AG09319 (cell line): ENCODE measurements at places on chromosomes 5 and 9.

DNA sequence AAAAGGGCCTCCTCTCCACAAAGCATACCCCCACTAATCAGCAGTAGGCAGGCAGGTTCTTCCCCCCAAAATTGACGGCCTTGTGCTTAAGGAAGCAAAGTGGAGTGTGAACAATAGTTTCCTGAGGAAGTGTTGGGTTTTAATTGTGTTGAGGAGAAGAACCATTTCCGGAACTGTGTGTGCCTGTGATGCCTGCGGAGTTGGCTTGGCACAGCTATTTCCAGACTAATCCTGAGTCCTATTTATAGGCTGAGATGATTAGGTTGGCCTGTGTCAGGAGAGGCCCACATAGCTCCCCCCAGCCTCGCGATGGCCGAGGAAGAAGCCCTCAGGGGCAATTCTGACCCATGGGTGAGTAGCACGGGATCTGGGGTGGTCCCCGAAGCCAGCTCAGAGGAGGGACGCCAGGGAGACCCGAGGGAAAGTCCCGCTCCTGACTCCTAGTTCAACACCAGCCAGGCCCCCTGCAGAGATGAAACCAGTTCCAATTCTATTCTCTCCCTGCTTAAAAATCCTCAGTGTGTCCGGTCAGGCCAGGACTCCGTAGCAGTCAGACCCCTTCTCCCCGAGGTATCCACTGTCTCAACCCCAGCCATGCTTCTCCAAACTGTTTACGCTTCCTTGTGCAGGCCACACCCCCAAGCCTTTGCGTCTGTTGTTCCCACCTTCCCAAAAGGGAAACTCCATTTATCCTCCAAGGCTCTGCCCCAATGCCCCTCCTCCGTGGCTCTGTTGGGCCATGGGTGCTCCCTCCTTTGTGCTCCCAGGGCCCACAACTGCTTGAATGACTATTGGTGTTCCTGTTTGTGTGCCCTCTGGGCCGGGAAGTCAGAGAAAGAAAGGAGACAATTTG, 18.1 kb downstream of the GSN start:
- DNase-seq: no peak

GRCh38 chr5:179720222-179720621, 12.4 kb upstream of the MAML1 start:
- no peak for DNase-seq

DNA sequence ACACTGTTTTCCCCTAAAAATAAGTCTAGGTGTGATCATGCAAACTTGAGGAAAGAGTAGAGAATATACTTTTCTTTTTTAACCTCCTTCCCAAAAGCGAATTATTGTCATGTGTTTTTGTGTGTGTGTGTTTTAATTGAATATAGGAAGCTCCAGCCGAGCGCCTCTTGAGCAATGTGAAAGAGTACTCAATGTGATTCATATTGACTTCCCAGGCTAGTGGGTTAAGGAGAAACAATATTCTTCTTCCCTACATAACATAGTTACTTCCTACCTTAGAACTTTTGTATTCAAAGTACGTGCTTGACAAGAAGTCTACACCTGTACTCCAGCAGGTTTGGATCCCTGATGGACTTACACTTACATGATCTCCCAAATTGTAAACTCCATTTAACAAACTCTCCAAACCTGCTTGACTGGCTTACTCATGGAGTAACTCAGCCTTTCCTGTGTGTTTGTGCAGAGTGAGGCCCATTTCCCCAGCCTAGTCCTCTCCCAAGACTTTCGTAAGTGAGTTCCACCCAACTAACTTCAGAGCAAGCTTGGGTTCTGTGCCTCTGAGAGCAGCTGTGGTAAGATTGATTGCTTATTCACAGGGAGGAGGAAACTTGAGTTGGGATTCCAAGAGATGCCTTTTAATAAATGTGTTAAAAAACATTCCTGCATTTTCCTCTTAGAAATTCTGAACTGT, 9.3 kb downstream of the SLC28A3 start:
- DNase-seq: no peak

DNA sequence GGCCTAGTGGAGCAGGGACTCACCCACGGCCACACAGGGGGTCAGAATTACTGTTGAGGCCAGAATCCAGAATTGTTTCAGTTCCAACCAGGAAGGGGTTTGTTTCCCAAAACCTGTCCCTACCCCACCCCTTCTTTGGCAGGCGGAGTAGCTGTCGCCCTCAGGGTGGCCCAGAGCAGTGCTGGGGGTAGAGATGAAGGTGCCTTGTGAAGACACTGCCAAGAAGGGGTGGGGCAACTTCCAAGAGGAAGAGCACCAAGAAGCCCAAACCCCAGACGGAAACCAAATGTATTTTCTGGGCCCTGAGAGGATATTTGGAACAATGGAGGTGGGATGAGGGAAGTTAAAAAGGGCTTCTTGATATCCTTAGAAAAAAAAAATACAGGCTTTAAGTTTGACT, 11.4 kb upstream of the NDST1 start:
- DNase-seq: no peak

GRCh38 chr5:179788193-179788854, 5.5 kb upstream of the LTC4S start:
- no peak for DNase-seq

GRCh38 chr5:133683646-133684596, 71.6 kb upstream of the FSTL4 start:
- DNase-seq: no peak

DNA sequence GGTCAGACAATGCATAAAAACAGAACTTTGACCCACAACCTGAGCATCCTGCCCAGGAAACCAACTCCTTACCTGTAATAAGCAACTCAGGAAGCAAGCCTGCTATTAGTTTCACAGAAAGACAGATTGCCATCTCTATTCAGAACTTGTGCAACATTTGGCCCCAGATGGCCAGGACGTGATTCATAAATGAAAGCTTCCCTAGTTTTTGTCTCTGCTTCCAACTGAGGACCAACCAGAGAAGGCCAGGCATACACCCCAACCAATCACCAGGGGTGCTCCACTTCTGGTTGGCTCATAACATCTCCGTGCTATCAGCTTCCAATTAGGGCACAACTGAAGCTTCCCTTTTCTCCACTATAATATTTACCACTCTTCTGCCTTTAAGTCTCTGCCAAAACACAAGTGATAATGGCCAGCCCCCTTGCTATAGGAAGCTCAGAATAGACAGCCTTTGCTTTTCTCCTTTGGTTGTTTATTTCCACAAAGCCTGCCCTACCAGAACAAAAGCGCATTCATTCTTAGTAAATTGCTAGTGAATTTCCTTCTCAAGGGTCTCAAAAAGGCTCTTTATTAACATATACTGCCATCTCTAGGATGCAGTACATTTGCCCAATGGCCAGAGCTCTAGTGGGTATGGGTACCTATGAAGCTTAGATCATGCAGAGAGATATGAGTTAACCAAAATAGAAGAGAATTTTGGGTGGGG, 289.7 kb upstream of the DAP start:
- DNase-seq: no peak

DNA sequence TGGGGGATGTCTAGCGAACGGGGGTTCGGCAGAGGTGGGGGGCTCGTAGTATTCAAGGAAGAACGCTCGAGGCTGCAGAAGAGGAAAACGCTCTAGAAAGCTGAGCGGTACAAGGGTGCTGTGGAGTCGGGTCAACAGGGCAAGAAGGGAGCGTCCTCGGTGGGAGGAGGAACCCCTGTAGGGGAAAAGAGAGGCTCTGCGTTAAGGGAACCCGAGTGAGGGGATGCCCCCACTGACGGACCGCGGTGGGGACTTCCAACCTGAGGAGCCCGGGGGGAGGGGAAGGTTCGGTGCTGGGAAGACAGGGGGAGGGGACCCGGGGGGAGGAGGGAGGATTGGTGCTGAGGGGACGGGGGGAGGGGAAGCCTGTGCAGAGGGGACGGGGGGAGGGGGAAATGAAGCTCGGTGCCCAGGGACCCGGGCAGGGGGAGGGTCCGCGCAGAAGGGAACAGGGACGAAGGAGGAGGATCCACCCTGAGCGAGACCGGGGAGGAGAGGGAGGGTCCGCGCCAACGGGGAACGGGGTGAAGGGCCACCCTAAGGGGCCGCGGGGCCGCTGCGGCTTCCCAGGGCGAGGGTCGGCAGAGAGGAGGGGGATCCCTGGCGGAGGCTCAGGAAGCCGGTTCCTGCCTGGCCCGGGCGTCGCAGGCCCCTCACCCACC, 621 bp downstream of the NR6A1 start:
- no peak for DNase-seq

DNA sequence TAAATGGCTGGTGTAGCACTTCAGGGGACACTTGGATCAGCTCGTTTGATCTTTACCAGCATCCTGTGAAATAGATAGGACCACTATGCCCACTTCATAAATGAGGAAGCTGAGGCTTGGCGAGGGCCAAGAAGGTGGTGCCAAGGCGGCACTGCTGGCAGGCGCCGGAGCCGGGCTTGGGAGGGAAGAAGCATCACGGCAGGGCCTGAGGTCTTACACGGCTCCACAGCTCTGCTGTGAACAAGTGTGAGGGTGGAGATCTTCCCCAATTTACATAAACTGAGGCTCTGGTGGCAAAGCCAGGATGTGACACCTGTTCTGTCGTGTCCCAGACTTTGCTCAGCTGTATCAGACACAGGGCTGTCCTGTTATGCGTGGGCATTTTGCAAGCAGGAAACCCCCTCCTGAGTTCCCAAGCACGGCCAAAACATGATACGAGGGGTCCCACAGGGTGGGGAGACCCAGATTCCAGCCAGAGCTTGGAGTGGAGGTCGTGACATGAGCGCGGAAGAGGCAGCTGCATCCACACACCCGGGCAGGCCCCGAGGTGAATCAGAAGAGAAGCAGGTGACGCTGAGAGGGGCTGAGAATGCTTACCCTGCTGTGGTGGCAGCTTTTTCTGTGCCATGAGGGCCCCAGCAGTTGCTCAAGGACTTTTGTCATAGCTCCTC, 117.5 kb upstream of the BOD1 start:
- DNase-seq: no peak

DNA sequence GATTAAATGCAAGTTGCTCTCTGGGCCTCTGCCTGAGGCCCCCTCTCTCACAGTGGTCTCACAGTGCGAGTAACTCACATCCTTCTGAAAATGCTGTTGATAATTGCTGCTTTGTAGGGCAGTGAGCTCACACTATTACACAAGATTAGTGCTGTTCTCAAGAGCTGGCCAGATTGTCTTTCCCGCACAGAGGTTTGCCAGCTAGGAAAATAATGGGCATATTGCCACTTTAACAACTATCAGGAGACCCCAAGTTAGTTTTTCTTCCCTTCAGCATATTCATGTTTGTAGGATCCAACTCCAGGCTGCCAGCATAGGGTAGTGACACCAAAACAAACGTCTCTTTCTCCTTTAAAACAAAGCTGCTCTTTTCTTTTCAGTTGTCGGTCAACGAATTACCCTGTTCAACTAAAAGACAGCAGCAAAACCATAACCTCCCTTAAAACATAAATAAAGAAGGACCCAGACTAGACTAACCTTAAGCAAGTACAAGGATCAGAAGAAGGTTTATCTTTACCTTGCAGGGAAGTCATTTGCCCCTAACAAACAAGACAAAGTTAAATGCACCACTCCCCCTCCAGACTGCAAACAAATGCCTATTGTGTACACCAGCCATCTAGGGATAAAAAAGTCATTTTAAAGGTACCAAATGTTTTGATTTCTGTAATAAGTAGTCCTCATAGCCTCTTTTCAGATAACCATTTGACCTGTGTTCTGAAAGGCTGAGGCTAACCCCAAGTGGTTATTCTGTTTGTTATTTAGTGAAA, 91.4 kb downstream of the VCAN start:
- DNase-seq: no peak

- DNase-seq: no peak
These were observed 70.5 kb downstream of the MLLT3 start for GRCh38 chr9:20551835-20552234.

- no peak for DNase-seq
These were observed 2.9 kb downstream of the AK8 start for GRCh38 chr9:132875159-132875558.

DNA sequence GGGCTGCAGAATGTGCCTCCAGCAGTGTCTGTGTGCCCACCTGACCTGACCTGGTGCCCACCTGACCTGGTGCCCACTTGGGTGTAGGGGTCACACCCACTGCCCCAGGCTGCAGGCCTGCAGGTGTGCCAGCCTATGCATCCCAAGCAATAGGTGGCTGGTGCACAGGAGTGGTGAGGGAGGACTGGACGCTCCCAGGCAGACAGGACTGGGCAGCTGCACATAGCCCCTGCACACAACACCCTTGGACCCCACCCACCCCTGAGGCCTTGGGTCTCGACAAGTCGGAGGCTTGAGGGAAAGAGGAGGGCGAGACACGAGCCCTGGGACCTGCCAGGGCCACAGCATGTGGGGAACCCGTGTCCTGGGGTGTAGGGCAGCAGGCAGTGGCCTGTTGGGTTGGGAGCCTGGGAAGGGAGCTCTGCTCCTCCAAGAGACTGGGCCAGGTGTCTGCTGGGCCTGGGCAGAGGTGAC, 10.8 kb upstream of the NRARP start:
- no peak for DNase-seq

- no peak for DNase-seq
These were observed 33.7 kb downstream of the BTNL8 start for GRCh38 chr5:180932660-180933059.

DNA sequence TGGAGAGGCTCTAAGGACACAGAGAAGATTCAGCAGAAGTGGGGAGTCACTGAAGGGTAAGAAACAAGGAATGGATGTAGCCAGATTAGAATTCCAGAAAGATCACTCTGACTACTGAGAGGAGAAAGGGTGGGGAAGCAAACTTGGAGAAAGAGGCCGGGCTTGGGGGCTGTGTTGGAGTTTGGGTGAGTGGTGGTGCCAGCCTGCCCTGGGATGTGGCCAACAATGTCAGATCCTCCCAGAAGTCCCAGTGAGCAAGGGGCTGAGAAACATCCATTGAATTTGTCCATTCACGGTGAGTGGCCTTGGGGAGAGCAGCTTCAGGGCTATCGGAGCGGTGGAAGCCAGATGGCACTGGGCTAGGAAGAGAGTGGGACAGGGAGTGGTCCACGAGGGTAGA, 60.4 kb downstream of the COL15A1 start:
- DNase-seq: no peak

DNA sequence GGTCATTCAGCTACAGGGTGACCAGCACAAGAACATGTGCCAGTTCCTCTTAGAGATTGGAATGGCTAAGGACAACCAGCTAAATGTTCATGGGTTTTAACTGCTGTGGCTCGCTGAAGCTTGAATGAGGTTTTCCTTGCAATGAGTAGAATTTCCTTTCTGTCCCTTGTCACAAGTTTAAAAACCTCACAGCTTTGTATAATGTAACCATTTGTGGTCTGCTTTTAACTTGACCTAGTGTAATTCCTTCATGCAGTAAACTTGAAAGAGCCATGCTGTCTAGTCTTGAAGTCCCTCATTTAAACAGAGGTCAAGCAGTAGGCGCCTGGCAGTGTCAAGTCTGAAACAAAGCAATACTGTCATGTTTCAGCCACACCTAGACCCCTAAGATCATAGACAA, 181.3 kb upstream of the DMRT1 start:
- no peak for DNase-seq

GRCh38 chr5:173772384-173773059, 115.6 kb upstream of the CPEB4 start:
- no peak for DNase-seq

DNA sequence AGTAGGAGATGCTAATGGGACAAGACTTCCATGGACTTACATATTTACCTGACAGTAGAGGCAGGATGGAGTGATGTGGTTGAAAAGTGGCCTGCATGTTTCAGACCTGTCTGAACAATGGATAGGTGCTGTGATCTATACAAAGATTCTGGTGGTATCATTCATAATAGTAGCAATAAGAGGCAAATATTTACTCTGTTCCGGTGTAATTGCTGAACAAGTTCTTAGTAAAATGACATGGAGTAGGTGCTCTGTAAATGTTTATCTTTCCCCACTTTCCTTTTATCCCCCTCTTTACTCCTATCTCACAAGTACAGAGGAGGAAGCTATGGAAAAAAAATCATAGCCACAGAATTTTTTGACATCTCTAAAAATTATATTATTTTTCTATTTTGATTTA, 159.0 kb upstream of the SLC12A2 start:
- DNase-seq: no peak
